Peyer's patch (tissue), 4 donors: ENCODE measurements at places on chromosomes 16 and 17.

- no peak for DNase-seq
These were observed 178.3 kb downstream of the ENGASE start for GRCh38 chr17:79252886-79253285.

GRCh38 chr17:42422958-42423712, at the start of gene CAVIN1:
CAVIN1 (minus strand) TSS chr17:42423256; CDS start chr17:42423097, 159 bp downstream.
- peak; percentile 93 for DNase-seq

- no peak for DNase-seq
These were observed 6.7 kb downstream of the UBTF start for GRCh38 chr17:44212507-44213402.

- DNase-seq, result no peak
These were observed 328.1 kb downstream of the CA10 start for GRCh38 chr17:51830451-51830850.

GRCh38 chr16:31216422-31217135, at the start of gene PYDC1:
PYDC1 (minus strand) TSS chr16:31217135; CDS start chr16:31217028, 107 bp downstream.
- no peak for DNase-seq

DNA sequence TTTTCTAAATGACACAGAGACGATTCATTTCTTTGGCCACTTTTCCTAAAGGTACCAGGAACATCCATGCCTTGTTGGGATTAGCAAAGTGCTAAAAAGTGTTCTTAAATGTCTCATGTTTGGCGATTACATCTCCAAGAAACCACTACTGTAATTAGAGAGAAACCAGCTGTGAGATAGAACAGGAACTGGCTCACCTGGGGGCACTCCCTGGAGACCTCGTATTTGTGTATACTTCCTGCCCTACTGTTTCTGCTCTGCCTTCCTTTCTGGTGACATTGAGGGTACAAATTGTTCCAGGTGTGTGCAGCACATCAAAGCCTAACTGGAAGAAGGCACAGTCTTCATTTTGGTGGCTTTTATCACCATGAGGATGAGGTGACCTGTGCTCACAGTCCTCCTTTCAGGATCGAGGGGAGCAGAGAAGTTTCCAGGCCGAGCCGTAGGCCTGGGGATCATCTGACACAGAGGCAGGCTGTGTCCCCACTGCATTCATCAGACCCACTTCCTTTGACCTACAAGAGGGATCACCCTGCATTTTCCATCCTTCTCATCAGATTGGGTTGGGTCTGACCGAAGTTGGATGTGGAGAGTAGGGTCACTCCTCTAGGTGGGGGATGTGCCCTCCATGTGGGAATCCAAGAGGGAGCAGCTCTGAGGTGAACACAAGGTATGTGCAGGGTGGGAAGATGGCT, 23.7 kb downstream of the CCL4 start:
- DNase-seq, result peak; percentile 79
